ENCODE measurements at places on chromosomes 11 and 22. TPM values are rescaled to one million over a fixed set of nuclear protein-coding genes. Genes with fewer than 3 reads are reported as not detected.

DNA sequence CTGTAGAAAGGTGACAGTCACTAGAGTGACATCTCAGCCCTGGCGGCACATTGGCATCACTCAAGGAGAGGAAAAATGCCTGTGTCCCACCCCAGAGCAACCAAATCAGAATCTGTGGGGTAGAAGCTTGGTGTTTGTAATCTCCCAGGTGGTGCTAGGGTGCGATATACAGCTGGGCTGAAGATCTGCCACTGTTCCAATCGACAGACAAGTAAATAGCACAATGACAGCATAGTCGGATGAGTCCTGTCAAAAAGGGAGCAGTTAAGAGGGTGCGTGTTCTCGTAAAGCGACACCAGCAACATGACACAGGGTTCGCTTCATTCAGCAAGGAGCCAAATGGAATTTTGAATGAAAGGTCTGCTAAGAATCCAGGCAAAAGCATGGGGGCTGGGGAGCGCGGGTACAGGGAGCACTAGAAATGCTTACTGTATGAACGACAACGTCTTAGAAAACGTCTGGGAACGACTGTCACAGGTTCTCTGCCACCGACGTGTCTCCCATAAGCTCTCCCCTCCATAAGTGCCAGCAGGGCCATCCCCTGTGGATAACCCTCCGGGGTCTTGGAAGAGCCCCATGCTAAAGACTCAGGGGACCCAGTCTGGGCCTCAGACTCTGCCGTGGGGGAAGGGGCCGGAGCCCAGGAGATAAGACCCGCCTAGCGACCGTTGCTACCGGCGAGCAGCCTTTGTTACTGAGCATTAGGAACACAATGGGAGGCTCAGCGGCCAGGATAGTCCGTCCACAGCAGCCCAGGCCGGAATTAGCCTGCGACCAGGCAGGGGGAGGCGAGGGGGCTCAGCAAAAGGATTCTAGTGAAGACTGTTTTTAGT, 20.8 kb downstream of the ADA2 start:
- H3K4me3 ChIP-seq, result no peak overlapping the region
- DNase-seq, result no peak
- H3K4me1 ChIP-seq, result no peaks in the 10 kb centered on the region
- H3K27ac ChIP-seq, result no peak overlapping the region

DNA sequence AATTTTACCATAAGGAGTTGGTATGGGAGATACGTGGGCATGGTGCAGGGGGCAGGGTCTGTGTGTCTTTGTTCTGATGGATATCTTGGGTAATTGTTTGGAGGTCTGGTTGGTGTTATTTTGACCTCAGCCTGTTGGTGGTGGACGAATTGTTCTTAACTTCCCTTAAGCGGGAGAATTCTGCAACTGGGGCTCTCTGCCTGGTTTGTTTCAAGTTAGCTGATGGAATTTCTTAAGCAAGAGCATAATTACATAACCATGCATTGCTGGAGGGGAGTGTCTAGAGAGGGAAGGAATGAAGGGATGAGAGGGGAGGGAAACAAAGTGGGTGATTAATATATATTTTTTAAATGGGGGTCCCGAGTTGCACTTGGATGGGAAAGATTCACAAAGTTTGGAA, 908.5 kb upstream of the RAG2 start:
- DNase-seq, result no peak
- H3K27me3 ChIP-seq, result no peaks in the 10 kb centered on the region
- H3K4me1 ChIP-seq, result peaks cover 51% of the 10 kb centered on the region
- no peaks in the 10 kb centered on the region for H3K36me3 ChIP-seq
- H3K4me3 ChIP-seq, result no peak overlapping the region

DNA sequence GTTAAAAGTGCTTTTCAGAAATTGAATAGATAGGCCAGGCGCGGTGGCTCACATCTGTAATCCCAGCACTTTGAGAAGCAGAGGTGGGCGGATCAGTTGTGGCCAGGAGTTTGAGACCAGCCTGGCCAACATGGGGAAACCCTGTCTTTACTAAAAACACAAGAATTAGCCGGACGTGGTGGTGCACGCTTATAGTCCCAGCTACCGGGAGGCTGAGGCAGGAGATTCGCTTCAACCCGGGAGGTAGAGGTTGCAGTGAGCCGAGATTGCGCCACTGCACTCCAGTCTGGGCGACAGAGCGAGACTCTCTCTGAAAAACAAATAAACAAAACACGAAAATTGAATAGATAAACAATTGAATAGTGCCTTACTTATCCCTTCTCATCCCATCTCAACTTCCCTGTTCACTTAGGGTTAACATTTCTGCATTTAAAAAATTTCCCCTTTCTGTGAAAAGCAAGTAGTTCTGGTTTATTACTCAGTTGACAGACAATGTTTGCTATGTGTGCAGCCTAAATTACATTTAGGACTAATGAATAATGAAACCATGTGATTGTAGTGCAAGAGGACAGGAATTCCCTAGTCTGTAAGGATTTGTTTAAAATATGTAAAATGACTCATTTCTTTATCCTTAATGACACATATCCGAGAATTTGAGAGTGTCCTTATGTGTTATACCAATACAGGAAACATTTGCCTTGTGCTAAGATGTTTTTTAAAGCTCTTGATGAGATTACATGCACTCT, 6.0 kb downstream of the RNF169 start:
- no peaks in the 10 kb centered on the region for H3K27me3 ChIP-seq
- DNase-seq, result no peak
- H3K27ac ChIP-seq, result no peak overlapping the region
- H3K36me3 ChIP-seq, result no peaks in the 10 kb centered on the region
- no peak overlapping the region for H3K4me3 ChIP-seq

DNA sequence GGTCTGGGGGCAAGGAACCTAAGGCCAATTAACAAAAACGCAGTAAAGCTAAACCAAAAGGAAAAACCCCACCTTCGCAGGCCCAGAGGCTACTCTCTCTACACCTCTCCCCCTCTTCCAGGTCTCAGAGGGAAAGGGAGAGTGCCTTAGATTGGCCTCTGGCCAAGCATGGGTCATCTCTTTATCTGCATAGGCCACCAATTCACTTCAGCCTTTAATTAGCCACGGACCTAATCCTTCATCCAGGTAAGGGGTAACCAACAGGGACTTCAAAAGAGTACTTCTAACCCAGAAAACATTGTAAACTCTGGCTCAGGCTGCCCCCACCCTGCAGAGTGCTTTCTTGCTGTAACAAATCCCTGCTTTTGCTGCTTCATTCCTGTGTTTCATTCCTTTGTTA, 9.4 kb downstream of the VSTM5 start:
- no peaks in the 10 kb centered on the region for H3K36me3 ChIP-seq
- H3K4me3 ChIP-seq, result no peak overlapping the region
- no peak for DNase-seq
- H3K27ac ChIP-seq, result no peak overlapping the region
- peaks cover 5% of the 10 kb centered on the region for H3K4me1 ChIP-seq

Gene HPS5
- 17.5 TPM for total RNA-seq

Gene SOX6
- 24.0 TPM for total RNA-seq

GRCh38 chr22:50633086-50633485, 5.1 kb upstream of the ARSA start:
- H3K27me3 ChIP-seq, result no peaks in the 10 kb centered on the region
- no peaks in the 10 kb centered on the region for H3K36me3 ChIP-seq
- no peak for DNase-seq
- H3K4me3 ChIP-seq, result no peak overlapping the region
- peaks cover 4% of the 10 kb centered on the region for H3K4me1 ChIP-seq

- peak overlapping the region; percentile 49 for H3K27ac ChIP-seq
- DNase-seq, result no peak
- no peaks in the 10 kb centered on the region for H3K4me1 ChIP-seq
- H3K36me3 ChIP-seq, result no peaks in the 10 kb centered on the region
- no peak overlapping the region for H3K4me3 ChIP-seq
- H3K27me3 ChIP-seq, result no peaks in the 10 kb centered on the region
These were observed 45.5 kb downstream of the CELSR1 start for GRCh38 chr22:46491946-46492345.

DNA sequence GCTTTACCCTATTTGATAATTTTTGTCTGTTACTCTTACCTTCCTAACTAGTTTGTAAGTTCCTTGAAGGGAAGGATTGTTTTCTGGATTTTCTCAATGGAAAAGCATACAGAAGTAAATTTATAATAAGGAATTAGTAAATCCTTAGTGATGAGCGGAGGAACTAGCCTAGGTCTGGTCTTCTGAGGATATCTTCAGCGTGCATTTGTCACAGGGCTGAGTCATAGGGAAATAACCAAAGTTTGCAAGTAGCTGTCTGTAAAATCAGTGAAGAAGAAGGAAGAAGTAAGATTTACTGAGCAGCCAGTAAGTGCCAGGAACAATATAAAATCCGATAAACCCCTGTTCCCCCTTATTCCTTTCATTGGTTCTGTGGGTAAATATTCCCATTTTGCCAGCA, 162.7 kb upstream of the SORL1-AS1 start:
- H3K27me3 ChIP-seq, result no peaks in the 10 kb centered on the region
- H3K36me3 ChIP-seq, result peaks cover 3% of the 10 kb centered on the region
- H3K4me3 ChIP-seq, result no peak overlapping the region
- H3K27ac ChIP-seq, result no peak overlapping the region
- no peak for DNase-seq
- H3K4me1 ChIP-seq, result no peaks in the 10 kb centered on the region

DNA sequence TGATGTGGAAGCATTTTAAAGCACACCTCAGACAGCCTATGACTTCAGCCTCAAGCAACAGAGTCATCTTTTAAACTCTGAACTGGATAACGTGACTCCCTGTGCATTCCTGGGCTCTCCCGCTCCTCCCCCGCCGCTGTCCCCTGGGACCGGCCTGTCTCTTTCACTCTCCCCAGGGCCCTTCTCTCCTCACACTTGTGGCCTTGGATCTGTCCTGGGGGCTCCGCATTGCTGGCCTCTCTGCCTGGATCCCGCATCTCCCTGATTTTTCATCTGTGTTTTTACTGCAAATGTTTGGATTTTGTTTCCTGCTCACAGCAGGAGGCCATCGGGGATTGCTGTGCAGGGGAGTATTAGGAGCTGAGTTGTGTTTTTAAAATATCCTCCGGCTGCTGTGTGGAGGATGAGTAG, 15.4 kb downstream of the C11orf24 start:
- H3K27me3 ChIP-seq, result no peaks in the 10 kb centered on the region
- peaks cover 2% of the 10 kb centered on the region for H3K36me3 ChIP-seq
- H3K4me1 ChIP-seq, result peaks cover 23% of the 10 kb centered on the region
- DNase-seq, result peak; percentile 60
- no peak overlapping the region for H3K4me3 ChIP-seq

Gene HTR3B
- not detected for total RNA-seq

Gene TMEM191C
- 7.5 TPM for total RNA-seq

Data from Caco-2 (cell line).